ENCODE measurements at places on chromosomes 5 and 9.

GRCh38 chr5:161373345-161373707 lies 173.2 kb downstream of the GABRB2 start:
- no peak for DNase-seq

DNA sequence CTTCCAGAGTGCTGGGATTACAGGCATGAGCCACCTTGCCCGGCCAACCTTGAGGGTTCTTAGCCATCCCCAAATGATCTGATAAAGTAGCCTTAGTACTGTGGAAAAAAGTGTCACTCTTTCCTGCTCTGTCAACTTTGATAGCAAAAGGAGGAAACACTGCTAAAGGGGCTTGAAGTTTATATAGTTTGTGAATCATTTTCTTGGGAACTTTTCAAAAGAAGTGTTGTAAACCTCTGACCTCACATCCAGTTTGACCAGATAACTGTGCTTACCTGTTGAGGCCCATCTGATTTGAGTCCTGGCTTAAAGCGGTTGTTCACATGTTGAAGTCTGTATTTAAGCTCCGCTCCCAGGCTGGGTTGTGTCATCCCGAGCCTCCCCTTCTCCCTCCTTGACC lies 303.3 kb downstream of the DOCK8 start:
- DNase-seq: no peak

- no peak for DNase-seq
Observed at GRCh38 chr9:3656224-3656623, 130.4 kb upstream of the RFX3 start.

DNA sequence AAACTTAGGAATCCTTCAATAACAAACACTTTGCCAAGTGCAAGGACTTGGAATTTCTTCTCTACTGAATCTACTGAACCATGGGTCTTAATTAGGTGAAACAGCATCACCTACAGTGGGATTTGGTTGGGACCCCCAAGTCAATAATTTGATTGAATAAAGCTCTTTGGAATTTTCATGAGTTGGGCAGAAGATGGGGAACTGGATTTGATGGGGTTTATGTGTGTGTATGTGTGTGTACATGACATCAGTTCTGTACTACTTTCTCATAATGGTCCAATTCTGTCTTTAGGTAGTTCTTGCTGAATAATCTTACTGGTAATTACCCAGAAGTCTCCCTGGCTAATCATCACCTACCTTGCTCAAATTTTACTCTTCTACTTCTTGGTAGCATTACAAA lies 198.4 kb upstream of the TBCA start:
- no peak for DNase-seq

- DNase-seq: no peak
Observed at GRCh38 chr5:139268364-139269202, 25.0 kb upstream of the MATR3 start.

GRCh38 chr5:67515020-67515689 lies 318.6 kb upstream of the CD180 start:
- no peak for DNase-seq

DNA sequence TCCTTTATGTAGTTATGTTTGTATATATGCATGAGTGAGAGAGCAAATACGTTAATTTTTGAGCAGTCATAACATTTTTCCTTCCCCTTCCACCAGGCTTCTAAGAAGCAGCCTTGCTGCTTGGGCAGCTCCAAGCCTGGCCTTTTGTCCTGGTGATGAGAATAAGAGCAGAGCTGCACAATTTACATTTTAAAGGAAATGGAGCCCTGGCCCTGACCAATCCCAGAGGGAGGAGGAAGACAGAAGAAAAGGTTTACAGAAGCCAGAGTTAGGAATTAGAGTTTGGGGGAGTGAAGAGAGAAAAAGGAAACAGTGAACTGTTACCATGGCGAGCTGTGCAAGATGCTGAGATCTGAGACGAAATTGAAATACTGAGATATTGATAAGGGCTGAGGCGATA lies 25.3 kb upstream of the EFNA5 start:
- DNase-seq: peak; percentile 47

DNA sequence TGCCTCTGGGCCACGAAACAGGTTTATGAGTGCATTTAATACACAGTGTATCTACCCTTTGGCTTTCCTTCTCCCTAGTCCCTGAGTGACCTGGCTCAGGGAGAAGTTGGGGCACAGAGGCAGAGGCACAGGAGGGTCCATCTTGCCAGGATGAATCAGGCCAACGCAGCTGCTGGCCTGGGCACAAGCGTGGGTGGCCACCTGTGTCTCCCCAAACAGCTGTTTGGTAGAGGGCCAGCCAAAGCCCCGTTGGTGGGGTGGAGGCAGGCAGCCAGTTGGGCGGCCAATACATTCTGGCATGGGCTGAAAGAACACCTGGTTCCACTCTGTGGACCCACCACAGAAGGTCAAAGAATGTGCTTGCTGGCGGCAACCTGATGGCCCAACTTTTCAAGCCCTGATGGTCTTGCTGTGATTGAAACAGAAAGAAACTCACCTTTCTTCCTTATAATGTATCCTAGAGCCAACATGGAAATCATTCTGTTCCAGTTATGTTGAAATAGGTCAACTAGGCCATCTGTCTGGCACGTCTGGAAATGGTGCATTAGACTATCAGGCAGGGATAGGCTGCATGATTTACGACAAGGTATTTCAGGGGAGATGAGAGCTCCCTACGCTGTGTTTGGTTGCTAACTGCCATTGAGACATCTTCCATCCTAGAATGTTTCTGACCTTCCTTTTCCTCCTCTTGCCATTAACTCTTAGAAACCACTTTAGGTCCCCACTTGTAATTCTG lies 337.4 kb downstream of the ADAMTS6 start:
- no peak for DNase-seq

DNA sequence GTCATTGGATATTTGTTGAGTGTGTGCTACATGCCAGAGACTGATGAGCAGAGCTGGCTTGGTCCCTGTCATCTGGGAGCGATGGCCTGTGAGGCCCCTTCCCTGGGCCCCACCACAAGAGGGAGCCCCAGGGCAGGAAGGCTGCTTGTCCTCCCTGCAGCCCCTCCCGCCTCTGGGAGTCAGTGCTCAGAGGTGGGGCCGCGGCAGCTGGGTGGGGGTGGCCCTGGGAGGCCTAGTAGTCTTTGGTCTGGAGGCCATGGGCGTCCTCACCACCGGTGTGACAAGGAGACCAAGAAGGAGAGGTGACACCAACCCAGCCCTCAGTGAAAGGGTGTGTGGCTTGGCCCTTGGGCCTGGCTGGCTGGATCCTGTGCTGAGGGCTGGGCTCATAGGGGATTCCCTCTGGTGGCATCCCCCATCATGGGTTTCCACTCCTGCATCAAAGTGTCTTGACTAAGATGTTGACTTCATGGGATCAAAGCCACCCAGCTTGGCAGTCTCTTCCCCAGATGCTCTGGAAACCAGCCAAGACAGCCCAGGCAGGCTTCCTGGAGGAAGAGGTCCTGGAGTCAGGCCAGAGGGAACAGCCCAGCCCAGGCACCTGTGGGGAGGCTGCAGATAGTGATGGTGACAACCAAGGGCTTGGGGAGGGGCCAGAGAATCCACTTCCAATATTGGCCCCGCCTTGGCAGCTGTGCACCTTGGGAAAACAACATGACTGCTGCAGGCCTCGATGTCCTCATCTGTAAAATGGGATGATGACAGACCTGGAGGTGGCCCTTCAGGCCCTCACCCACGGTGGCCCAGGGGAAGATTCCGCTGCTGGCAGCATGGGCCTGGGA lies 166.7 kb downstream of the GAPVD1 start:
- DNase-seq: peak; percentile 52

DNA sequence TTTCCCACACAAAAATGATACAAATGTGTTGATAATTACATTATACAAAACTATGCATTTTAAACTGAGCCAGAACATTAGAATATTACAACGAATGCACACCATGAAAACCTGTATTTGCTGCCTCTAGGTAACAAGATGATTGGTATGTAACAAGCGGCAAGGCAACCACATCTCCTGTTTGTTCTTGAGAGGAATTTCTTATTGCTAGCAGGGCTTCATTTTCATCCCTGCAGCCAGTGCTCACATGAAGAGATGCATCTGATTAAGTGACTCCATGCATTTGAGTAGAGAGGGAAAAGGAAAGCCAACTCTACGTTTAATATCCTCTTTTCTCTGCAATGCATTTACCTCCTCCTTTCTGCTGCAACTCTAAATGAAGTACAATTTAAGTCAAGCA lies 36.6 kb downstream of the FRMD3 start:
- DNase-seq: no peak

GRCh38 chr5:109857405-109858031 lies 167.8 kb downstream of the MAN2A1 start:
- DNase-seq: no peak

- no peak for DNase-seq
Observed at GRCh38 chr5:151463137-151464029, 16.0 kb downstream of the SLC36A1 start.

DNA sequence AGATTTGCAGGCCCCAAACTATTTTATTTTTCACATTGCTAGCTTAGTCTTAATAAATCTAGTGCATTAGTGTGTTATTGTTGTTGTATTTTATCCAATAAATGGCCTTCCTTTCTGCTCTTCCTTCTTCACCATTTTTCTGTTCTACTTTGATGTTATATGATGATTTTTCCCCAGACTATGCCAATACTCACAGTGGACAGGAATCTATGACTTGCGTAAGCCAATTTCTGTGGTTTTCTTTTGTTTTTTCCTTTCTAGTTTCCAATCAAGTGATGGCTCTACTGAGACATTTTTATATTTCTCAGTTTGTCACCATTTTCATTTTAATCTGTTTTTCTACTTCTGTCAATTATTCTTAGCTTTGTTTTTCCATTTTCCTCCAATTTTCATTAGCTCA lies 106.8 kb upstream of the FBXL7 start:
- DNase-seq: no peak

GRCh38 chr5:518721-519120 lies 5.5 kb downstream of the SLC9A3 start:
- no peak for DNase-seq

DNA sequence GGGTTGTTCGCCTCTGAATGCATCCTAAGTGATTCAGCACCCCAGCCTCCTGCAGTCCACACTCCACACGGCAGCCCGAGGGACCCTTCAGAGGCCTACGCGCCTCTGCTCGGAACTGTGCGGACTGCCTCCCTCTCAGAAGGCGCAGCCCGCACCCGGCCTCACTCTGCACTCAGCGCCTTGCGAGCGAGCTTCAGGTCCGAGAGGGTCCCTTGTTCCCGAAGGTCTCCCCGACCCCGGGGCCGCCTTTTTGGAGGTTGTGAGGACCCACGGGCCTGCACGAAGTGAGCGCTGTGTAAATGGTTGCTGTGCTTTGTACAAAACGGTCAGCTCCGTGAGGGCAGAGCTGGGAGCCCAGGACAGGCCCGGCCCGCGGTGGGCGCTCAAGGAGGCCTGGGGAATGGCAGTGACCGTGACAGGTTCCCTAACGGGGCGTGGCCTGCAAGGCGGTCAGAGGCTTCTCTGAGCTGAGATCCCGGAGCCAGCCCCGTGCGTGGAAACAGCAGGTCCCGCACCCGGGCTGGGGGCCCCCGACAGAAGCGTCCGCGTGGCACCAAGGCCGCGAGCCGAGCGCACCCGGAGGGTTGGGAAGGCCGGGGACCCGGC lies 698 bp upstream of the CACNA1B start:
- no peak for DNase-seq

- DNase-seq: no peak
Observed at GRCh38 chr5:59351076-59351794, 542.3 kb downstream of the PDE4D start.

DNA sequence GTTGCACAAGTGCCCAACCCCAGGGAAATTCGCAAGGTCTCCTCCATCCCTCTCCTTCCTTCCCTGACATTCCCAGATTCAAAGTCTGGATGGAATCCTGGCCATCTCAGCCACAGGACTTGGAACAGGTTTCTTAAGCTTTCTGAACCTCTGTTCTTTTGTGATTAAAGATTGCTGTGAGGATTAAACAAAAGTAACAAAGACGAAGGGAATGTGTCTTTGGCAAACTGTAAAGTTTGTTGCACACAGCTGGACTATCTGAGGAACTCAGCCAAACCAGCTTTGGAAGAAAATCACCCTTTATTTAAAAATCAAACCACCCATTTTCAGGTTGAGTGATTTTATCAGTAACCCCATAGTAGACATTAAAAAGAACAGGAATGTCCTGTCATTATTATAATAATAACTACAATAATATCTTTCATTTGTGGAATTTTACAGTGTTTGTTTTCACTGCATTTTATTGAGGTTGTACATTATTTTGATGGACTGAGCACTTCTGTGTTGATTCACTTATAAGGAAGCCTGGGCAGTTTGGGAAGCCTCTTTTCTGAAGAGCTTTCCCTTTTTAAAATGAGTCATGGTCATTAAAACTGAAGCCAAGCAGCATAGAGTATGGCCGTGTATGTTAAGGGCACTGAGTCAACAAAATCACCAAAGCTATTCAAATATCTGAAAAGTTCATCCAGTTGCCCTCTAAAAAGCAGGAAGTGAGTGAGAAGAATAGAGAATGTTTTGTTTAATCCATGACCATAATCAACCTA lies 310.2 kb downstream of the AGTPBP1 start:
- no peak for DNase-seq

- DNase-seq: no peak
Observed at GRCh38 chr5:138685193-138685745, 68.0 kb upstream of the CTNNA1 start.

Measured in SK-N-DZ (cell line).